NCI-H2081 (cell line): ENCODE measurements at places on chromosomes 11 and 22.
A peak's percentile ranks its signal among the peaks of the same experiment; 100 is the strongest.

GRCh38 chr11:12623869-12624268, 50.4 kb upstream of the TEAD1 start:
- no peak for DNase-seq

DNA sequence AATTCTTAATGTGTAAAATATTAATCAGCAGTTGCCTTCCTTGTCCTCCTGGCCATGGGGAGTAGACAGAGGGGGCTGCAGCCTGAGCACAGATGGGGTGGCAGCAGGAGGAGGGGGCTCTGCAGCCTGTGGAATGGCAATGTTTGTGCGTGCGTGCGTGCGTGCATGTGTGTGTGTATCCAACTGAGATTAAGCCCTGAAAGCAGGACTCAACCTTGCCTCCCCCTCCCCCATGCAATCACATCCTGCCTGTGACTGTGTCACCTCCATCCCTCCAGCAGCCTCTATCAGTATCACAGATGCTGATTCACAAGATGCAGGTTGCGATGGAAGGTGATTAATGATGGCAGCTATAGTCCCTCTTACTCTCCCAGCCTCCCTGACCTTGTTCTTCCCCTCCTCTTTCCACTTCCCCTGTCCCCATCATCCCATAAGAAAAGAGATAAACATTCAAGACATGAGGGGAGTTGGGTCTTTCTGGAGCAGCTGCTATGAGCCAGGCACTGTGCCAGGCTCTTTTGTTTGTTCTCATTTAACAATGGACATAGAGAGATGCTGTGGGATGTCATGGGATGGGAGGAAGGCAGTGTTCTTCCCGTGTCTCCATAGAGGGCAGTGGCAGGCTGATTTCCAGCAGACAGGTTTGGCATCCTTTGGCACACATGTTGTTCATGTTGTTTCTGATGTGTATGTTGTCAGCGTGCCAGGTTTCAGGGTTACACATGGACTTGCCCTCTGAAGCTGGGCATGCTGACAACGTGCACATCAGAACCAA, 43.8 kb upstream of the NECTIN1 start:
- DNase-seq: peak; percentile 35

DNA sequence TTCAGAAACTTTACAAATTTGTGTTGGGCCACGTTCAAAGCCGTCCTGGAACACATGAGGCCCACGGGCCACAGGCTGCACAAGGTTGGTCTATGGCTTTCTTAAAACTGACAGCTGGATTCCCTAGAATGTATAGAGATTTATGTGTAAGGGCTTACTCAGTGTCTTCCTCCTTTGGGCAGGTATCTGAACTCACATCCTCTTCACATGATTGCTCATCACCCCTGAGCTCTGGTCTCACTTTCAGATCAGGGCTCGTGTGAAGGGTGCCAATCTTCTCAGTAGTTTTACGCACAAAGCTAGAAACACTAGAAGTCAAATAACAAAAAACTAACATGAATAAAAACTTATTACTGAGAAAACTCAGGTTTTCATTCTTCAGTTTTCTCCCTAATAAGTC, 27.1 kb downstream of the HPS5 start:
- no peak for DNase-seq

DNA sequence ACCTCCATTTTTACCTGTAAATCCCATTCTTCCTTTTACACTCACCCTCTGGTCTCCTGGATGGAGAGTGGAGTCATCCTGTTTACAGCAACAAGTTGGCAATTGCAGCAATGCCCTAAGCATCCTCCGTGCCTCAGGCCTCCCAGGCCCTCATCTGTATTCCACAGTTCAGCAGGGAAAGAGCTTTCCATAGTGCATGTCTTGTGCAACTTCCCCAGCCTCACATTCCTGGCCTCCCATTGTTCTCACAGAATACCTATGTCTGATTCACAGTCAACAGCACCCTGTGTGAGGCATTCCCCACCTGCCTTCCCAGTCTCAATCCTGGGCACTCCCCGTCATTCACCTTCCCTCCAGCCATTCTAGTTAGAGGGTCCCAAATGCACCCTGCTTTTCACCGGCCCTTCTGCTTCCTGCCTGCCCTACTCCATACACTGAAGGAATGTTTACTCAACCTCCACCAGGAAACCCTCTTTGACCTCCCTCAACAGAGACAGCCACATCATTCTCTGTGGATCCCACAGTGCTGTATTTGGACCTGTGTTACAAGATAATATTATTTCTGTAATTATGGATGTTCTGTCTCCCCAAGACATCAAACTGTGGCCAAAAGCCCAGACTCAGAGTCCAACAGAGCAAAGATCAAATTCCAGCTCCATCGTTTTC, 405.7 kb downstream of the BUD13 start:
- no peak for DNase-seq

DNA sequence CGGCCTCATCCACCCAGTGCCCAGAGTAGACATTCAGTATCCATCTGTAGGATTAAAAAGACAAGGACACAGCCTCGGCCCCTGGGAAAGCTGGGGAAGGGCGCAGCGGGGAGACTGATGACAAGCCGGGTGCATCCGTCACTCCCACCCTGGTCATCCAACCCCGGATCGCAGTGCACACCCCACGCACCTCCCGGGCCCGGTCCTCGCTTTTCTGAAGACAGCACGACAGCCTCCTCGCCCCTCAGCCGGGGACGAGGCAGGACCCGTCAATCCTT, 1.1 kb downstream of the FCHSD2 start:
- DNase-seq: no peak

- no peak for DNase-seq
Measured at GRCh38 chr22:35615156-35615555, 2.0 kb downstream of the MB start.

- DNase-seq: no peak
Measured at GRCh38 chr11:63448646-63449045, 42.3 kb downstream of the PLAAT5 start.

DNA sequence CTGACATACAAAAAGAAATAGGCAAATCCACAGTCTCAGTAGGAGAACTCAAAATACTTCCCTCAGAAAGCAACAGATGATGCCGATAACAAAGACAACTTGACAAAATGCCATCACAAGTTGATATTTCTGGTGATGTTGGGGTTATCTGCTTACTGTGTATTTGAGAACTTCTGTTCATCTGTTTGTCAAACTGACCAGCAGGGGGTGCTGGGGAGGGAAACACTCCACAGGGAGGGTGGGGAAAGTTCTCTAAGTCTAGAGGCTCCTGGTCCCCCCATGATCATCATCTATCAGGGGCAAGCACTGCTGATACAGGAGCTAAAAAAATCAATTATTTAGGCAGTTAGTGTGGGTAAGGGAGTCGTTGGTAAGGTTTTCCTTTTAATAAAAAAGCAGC, 19.2 kb downstream of the GLYATL1 start:
- DNase-seq: no peak
